ENCODE measurements at places on chromosomes 5 and 9.
A peak's percentile ranks its signal among the peaks of the same experiment; 100 is the strongest.

DNA sequence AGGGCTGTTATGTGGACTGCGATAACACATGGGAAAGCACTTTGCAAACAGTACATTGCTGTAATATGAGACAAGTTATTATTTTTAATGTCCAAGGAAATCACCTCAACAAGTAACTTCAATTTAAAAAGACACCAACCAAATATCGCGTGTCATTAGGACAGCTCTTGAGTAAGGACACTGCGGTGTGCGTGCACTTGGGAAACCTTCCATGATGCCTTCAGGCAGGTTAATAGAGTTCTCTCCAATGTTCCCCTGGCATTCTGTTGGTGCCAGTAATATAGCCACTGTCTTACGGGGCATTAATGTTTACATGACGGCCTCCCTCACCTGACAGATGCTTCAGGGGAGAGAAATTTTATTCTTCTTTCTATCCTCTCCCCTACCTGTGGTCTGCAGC lies 42.9 kb downstream of the TTLL11 start:
- no peak for DNase-seq

GRCh38 chr9:126376311-126377175 lies 49.9 kb downstream of the MVB12B start:
- peak; percentile 56 for DNase-seq

GRCh38 chr5:112221128-112221527 lies 197.9 kb downstream of the EPB41L4A start:
- no peak for DNase-seq

DNA sequence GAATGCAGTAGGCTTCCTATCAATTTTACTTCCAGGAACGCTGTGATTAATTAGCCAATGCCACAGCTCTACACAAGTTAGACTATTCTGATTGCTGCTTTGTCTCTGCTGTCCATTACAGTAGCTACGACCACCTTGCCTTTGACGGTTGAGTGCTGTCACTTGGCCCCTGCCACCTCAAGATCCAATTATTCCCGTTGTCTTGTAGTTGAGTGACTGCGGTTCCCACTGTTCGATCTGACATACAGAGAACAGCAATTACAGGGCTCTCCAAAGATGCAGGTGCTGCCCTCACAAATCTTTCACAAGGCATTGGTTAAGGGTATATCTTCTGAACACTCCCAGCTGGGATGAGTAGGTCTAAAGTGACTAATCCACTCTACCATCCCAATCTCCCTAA lies 393.4 kb upstream of the KIF2A start:
- DNase-seq, result no peak

- no peak for DNase-seq
Measured at GRCh38 chr5:67343835-67344234, 147.2 kb upstream of the CD180 start.

DNA sequence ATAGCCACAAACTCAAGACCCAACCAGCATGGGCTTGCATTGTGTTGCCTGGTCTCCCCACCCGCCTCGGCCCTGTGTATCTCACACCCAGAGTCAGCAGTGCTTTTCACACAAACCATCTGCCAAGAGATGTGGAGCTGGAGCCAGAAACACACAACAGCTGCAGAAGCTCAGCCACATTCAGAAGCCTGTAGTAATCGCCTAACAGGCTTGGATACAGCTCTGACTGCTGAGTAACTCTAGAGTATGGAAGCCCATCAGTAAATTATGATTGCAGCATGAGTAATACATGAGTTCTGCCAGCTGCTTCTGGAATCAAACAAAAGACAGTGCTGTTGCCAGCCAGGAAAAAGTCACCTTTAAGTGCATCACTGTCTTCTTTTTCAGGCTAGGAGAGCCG lies 16.0 kb downstream of the TEK start:
- DNase-seq, result no peak

GRCh38 chr9:78351816-78352215 lies 54.9 kb downstream of the PSAT1 start:
- no peak for DNase-seq

Measured in NCI-H510A (cell line).